ENCODE measurements at places on chromosomes 2 and 18.
A peak's percentile ranks its signal among the peaks of the same experiment; 100 is the strongest.

- DNase-seq: peak; percentile 73
Observed at GRCh38 chr2:47272031-47272864, 117.1 kb upstream of the STPG4 start.

GRCh38 chr2:138234265-138234664 is 267.3 kb upstream of the SPOPL start:
- DNase-seq: no peak

- DNase-seq: no peak
Observed at GRCh38 chr2:172478353-172478752, 51.0 kb downstream of the ITGA6 start.

DNA sequence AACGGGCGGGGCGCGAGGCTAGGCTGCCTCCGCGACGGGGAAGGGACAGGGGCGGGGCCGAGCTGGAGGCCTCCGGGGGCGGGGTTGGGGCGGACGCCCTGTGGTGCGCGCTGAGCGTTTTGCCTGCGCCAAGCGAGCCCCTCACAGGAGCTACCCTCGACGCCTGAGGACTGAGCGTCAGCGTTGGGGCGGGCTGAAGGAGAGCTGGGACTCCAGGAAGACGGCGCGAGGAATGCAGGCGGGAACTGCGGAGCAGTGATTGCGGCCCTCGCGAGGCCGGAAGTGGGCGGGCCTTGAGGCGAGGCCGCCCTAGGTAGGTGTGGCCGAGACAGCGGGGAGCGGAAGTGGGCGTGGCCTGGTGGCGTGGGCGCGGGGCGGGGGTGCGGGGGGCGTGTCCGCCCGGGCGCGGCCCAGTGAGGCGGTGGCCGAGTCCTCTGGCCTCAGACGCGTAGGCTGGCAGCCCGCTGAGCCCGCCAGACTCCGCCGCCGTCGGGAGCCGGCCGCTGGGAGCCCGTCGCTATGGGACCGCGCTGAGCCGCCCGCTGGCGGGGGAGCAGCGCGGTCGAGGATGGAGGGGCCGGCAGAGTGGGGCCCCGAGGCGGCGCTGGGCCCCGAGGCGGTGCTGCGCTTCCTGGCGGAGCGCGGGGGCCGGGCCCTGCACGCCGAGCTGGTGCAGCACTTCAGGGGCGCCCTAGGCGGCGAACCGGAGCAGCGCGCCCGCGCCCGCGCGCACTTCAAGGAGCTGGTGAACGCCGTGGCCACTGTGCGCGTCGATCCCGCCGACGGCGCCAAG is at the start of the genes SEPTIN10 and SOWAHC:
Gene SEPTIN10 (minus strand): TSS at position 45 of the 793 bp plus-strand sequence. CDS start 139 bp downstream, outside the sequence.
Gene SOWAHC (plus strand): TSS at position 443 of the 793 bp plus-strand sequence. CDS start 126 bp downstream, at position 569.
- peak; percentile 99 for DNase-seq

GRCh38 chr2:35503311-35503710 is 852.3 kb upstream of the CRIM1 start:
- no peak for DNase-seq

DNA sequence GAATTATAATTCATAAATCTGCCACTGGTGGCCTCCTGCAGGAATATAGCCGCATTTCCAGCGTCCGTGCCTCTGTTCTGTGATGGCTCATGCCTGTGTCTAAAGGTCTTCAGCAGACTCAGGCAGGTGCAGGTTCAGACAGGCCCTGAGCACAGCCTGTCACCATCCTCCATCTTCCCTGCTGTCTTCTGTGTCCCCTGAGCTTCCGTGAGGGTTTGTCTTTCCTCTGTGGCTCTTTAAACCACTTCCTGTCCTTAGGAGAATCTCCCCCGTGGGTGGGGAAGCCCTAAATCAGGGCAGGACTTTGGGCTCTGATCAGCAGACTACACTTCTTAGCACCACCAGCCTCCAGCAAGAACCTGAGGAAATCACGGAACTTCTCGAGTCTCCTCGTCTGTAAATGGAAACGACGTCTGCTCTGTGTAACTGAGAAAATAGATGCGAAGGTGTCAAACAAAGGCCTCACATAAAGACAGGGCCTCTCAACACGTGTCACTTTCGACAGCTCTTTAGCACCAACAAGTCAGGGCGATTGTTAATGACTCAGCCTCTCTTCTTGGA is 24.1 kb upstream of the NFATC1 start:
- DNase-seq: peak; percentile 29

DNA sequence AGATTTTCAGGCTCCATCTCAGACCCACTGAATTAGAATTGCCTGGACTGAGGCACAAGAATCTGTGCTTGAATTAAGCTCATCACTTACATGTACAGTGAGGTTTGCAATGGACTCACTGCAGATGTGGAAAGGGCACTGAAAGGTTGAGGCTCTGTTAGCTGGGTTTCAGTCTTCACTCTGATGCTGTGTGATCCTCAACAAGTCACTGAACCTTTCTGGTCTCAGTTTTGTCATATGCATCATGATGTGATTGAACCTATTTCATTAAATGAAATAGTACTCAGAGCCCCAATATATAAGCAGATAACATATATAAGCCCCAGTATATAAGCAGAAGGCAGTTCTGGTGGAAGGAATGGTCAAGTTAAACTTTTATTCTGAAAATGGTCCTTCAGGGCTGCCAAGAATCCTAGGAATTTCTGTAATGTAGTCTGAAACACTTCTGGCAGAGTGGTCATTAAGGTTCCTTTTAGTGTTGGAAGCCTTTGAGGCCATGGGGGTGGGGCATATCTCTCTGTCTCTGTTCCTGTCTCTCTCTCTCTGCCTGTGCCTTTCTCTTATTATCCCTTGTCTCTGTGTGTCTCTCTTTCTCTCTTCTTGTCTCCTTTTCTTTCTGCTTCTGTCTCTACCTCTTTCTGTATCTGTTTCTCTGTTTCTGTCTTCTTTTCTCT is 110.4 kb downstream of the ADCYAP1 start:
- DNase-seq: no peak

DNA sequence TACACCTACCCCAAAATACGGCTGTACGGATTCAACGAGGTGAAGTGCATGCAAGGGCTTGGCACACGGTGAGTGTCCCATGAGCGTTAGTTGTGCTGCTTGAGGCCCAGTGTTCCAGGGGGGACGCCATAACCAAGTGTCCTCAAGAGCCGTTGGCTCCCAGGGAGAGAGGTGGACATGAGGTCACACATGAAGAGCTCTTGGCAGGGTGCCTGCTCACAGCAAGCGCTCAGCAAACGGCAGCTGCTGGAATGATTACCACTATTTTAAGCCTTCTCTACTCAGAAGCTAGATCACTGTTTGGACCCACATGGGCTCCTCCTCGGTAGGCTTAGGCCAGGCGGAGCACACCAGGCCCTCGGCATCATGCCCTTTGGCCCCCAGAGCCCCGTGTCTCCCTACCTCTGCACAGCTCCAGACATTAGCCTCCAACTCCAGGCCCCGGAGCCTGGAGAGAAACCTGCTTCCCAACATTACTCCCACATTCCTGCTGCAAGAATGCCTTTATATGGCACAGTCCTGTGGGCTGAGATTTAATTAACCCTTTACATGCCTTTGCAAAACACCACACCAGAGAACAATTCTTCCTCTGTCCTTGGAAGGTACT is 68.4 kb upstream of the PPP1CB start:
- DNase-seq: peak; percentile 71
